ENCODE measurements at places on chromosomes 3 and 15.

- DNase-seq: no peak
These were observed 613.5 kb downstream of the EDEM1 start for GRCh38 chr3:5800965-5801364.

DNA sequence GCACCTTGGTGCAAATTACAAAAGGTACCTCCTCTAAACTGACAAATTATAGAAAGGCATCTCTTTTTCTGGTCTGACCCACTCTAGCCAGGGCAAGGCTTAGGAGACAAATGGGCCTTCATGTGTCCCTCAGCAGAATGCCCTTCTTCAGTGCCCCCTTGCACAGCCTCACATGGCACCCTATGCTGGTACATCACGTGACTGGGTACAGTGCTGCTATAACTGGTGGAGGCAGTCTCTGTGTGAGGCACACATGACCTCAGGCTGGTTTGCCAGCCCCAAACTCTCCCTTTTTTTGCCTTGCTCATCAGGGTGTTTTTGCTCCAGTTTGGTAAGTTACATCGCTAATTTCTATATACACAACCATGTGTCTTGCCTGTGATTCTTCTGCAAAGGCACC is 3.1 kb downstream of the CLEC3B start:
- no peak for DNase-seq

DNA sequence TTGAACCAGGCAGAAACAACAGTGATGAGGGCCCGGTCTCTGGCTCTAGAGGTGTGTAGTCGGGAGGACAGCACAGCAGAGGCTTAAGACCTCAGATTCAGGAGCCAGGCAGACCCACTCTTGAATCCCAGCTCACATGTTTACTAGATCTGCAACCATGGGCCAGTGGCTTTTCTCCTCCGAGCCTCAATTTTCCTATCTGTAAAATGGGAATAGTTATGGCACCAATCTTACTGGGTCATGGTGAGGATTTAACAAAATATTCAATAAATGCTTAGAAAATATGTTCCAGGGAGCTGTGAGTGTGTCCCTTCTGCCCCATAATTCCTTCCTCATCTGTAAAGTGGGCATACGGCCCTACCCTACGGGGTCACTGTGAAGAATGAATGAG is 506.9 kb downstream of the SHQ1 start:
- DNase-seq: no peak

GRCh38 chr3:46314517-46314916 is 39.4 kb upstream of the CCR2 start:
- DNase-seq: no peak

GRCh38 chr3:63179862-63180522 is 98.1 kb upstream of the SYNPR start:
- no peak for DNase-seq

GRCh38 chr15:60096157-60096556 is 92.0 kb downstream of the FOXB1 start:
- no peak for DNase-seq

- no peak for DNase-seq
These were observed 160.9 kb downstream of the TIGIT start for GRCh38 chr3:114454551-114455251.

DNA sequence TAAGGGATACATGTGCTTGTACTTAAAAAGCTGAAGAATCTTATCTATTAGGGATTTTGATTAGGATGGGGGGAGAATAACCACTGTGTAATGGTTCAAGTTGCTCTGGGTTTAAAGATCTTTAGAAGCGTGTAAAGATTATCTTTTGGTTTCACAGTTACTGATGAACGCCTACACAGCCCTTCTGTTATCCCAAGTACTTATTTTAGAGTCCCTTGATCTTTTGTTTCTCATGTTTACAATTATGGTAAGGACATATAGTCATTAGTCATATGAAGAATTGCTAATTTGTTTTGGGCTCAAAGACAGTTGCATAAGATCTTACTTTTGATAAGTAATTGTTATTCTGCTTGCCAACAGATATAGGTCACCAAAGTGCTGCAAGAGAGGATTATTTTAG is 160.1 kb downstream of the PLCL2 start:
- DNase-seq: no peak

GRCh38 chr3:105093371-105094252 is 273.1 kb upstream of the ALCAM start:
- no peak for DNase-seq

DNA sequence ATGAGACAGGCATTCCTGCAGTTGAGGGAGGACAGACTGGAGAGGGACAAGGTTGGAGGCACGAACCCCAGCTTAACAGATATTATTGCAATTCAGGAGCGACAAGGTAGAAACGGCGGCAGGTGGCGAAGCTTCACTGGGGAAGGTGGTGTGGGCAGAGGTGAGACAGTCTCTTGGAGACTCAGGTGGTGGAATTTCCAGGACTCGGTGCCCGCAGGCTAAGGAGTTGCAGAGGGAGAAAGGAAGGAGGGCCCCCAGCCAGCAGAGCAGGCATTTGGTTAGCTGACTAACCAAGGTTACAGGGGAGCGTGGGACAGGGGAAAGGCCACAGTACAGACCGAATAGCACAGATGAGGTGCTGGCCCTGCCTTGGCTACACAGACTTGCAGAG is 3.0 kb downstream of the FAM174B start:
- no peak for DNase-seq

DNA sequence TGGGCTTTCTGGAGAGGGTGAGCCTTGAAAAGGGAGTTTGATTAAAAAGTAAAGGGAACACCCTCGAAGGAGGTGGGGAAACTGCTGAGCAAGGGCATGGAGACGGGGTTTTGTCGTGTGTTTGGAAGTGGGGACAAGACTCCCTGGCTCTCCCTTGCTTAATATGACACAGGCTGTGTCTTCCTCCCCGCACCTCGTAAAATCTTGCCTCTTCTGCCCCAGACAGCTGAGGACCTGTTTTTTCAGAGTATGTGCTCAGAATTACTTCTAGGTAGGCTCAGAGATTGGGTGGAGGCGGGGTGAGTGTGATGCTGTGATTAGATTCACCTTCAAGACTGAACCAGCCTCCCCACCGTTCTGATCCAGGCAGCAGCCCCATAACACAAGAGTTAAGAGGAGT is 244.4 kb upstream of the TLE3 start:
- DNase-seq: no peak

- no peak for DNase-seq
These were observed 17.5 kb downstream of the PPP2R3A start for GRCh38 chr3:135982922-135983581.

- DNase-seq: no peak
These were observed 8.7 kb downstream of the KIF7 start for GRCh38 chr15:89646416-89647141.

DNA sequence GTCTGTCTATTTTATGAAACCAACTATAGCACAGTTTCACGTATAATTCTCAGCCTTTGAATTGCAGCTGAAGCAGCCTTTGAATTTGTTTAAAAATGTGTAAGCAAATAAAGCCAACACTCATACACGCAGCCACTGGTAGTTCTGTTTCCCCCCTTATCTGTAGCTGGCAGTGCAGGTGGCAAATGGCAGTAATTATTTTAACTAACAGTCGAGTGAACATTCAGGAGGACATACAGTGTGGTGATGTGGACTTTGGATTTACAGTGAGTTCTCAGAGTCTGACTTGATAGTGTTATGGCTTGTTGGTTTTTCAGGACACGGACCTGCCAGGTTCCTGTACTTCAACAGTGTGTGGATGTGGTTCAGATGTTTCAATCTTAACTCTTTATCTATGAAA is 64.0 kb upstream of the SKOR1 start:
- no peak for DNase-seq

- DNase-seq: no peak
These were observed 163.5 kb downstream of the CNTN4 start for GRCh38 chr3:2262204-2262603.

DNA sequence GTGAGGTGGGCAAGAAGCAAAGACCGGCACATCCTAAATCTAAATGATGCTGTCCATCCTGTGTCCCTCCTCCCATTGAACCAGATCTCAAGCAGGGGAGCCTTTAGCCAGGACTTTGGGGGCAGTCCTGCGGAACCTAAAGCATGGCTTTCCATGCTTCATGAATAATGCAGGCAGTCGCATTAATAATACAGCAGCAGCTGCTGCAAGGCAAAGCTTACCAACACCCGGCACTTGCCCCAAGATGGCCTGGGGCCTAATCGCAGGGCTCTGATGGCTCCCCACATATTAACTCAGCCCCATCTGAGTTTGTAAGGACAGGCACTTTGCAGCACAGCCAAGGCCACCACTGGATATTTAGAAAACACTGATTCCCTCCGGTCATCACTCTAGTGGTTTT is 114.4 kb downstream of the NTRK3 start:
- no peak for DNase-seq

- DNase-seq: no peak
These were observed 8.7 kb downstream of the MYL3 start for GRCh38 chr3:46854555-46854991.

DNA sequence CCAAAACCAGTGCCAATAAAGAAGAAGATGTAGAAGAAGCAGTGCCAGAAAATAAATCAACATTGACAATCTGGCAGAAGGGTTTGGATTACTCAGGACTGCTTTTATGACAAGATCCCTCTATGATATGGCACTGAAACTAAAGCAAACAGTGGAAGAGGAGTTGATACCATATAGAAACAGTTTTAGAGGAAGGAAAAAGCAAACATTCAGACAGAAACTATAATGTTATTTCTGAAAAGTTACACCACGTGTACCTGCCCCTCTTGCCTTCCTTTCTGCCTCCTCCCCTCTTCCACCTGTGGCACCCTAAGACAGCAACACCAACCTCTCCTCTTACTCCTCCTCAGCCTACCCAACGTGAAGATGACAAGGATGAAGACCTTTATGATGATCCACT is 63.0 kb downstream of the SFMBT1 start:
- DNase-seq: no peak

- DNase-seq: no peak
These were observed 3.4 kb upstream of the LRRIQ4 start for GRCh38 chr3:169809230-169809795.

DNA sequence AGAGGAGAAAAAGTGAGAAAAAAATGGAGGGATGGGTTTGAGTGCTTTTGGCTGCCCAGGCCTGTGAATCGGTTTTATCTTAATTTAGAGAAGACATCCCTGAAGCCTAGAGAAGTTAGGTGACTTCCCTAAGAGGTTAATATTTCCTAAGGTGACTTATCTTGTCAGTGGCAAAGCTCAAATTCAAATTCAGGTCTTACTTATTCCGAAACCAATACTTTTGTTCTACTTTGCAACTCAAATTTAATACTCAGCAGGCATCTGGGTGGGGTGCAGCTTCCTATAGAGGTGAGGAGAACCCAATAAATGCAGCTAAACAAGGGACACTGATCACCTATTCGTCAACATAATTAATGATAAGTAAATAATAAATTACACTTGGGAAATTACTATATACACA is 54.9 kb upstream of the MYRIP start:
- no peak for DNase-seq

DNA sequence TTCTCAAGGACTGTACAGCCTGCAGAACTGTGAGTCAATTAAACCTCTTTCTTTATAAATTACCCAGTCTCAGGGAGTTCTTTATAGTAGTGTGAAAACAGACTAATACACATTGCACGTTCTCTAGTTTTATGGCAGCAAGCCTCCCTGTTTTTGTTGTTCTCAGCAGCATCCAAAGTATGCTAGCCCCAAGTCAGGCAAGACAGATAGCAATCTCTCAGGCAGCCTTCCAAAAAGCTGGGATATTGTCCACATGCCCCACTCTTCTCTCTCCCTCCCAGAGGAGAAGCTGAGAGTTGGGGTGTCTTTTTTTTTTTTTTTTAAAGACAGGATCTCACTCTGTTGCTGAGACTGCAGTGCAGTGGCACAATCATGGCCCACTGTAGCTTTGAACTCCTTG is 130.6 kb downstream of the ISL2 start:
- DNase-seq: no peak

DNA sequence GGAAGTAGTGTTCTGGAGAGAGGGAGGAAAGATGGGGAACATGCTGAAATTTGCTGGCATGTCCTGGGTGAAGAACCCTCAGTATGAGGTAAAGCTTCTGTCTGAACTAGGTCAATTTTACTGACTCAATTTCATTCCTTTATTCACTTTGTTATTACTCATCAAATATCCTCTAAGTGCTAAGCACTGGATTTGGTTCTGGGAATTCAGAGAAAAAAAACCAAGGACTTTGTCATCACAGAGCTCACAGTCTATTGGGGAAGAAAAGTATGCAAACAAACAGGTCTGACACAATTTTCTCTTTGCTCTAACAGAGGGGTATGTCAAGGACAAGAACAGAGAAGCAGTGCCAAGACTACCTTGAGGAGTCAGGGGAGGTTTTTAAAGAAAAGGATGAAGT is 68.0 kb downstream of the TFG start:
- no peak for DNase-seq

GRCh38 chr3:191123946-191124345 is 75.1 kb upstream of the OSTN start:
- DNase-seq: no peak

- no peak for DNase-seq
These were observed 52.3 kb upstream of the BNIP2 start for GRCh38 chr15:59741274-59741906.

DNA sequence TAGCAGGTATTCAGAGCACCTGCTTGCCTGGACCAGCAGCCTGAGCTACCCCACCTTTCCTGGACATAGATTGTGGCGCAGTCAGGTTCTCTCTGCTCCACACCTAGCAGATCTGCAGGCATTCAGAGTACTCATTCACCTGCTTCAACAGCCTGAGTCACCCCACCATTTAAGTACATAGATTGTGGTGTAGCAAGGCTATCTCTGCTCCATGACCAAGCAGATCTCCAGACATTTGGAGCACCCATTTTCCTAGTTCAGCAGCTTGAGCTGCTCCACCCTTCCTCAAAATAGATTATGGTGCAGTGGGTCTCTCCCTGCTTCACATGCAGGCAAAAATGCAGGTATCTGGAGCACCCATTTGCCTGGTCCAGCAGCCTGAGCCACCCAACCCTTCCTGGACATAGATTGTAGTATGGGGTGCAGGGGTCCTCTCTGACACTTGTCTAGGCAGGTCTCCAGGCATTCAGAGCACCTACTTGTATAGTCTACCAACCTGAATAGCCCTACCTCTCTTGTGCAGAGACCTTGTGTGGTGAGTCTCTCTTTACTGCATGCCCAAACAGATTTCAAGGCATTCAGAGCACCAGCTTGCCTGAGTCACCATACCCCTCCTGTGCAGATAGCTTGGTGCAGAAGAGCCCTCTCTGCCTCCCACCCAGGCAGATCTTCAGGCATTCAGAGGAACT is 466.0 kb upstream of the THBS1 start:
- DNase-seq: no peak

DNA sequence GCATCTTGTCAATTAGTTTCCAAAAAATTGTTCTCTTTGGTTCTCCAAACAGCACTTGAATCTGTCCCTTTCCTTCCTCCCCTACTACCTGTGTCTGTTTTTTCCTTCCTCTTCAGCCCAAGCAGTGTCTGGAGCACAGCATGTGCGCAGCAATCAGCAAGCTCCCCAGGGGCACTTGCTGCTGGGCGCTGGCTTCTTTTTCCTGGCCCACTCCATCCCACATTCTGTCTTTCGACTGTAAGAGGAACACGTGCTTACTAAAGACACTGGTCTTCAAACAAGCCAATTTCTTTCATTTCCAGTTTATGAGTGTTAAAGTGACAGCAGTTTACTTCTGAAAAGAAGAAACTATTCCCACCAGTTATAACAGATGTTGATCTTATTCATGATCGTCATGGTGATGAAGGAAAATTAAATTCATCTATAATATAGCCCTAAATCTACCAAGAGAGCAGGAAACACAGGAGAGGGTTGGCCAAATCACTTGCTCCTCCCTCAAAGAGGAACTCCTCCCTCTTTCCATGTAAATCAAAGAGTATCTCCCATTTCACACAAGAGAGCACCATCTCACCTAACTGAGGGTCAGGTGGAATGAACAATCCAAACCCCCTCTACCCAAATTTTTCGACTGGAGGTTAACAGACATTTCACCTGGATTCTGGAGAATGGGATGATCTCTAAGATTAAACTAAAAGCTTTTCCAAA is 115.4 kb downstream of the IGF2BP2 start:
- DNase-seq: no peak

GRCh38 chr3:31232055-31233025 is 300.4 kb upstream of the STT3B start:
- DNase-seq: no peak
